SK-N-DZ (cell line): ENCODE measurements at places on chromosomes 3 and 15.
A peak's percentile ranks its signal among the peaks of the same experiment; 100 is the strongest.

DNA sequence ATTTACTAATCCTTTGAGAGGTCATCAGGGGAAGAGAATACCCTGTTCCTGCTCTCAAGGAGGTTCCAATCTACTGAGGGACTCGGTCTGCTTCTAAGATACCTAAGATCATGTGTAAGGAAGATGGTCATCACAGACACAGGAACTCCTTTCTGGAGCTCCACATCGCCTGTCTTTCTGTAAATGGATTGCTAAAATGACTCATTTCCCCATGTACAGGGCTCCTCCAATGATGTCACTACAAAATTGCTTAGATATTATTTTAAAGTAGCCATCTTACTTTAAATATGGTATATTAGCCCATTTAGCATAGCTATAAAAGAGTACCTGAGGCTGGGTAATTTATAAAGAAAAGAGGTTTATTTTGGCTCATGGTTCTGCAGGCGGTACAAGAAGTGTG, 206.1 kb upstream of the PROK2 start:
- no peak for DNase-seq

DNA sequence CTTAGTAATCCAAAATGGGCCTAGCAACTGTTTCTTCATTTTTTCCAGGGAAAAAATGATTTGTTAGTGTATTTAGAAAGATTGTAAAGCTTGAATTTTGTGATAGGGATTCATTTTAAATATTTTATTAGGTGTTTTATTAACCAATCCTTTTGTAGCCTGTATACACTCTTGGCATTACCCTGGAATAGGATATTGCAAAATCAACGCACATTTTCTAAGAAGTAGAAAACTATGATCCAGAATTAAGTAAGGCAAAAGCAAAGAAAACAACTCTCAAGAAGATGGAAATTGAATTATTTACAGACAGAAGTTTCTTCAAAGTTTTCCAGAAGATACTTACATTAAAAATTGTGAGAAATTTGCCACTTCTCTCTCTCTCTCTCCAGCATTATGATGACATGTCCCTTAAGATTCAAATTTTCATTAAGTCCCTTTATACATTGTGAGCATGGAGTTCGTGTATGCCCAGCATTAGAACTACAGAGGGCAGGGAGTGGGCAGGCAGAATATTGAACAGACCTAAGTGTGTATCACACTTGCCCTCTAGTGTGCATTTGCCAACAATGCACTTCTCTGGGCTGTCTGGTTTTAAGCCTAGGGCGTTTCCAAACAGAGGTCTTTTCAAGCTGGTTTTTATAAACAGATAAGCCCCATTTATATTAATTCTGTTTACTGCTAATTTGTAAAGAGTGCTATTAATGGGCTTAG, 28.5 kb upstream of the CMSS1 start:
- peak; percentile 28 for DNase-seq

DNA sequence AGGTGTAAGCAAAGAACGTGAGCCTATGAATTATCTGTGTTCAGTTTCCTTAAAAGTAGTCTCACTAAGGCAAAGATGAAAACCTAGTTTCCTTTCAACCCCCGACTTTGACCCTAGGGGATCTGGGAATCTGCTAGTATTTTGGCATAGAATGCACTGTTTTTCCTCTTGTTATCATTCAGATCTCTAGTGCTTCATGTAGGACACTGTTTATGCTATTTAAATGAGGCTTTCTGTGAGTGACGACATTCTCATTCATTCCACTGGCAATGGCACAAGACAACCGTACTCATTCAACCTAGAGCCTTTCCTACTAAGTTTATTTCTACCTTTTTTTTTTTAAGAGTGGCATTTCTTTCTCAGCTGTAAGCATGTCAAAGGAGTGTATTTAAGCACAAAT, 67.0 kb downstream of the CHAC1 start:
- DNase-seq: no peak

DNA sequence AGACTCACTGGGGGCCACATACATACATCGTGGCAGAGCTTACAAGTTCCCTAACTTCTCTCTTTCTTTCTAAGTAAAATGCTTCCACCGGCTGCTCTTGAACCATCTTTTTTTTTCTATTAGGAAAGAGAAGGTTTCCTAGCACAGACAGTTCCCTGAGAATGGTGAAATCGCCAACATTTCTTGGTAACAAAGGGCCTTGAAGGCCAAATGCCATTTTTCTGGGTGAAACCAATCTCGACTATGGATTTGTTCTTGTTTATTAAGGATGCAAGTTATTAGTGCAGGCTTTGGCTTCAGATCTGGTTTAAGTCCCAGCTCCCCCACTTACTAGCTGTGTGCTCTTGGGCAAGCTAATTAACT, 3.0 kb downstream of the LMCD1 start:
- no peak for DNase-seq

DNA sequence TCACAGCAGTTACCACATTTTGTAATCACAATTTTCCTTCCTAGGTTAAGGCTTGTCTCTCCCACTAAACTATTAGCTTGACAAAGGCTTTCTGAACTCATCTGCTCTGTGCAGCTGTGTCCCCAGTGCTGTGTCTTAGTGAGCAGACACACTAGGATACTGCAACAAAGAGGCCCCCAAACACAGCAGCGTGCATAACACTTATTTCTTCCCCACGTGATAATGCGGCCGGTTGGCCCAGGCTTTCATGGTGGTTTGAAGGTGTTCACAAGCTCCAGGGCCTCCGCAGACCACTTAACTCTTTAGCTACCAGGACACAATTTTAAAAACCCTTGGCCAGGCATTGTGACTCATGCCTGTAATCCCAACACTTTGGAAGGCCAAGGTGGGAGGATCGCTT, 2.2 kb upstream of the HDAC11 start:
- peak; percentile 47 for DNase-seq

DNA sequence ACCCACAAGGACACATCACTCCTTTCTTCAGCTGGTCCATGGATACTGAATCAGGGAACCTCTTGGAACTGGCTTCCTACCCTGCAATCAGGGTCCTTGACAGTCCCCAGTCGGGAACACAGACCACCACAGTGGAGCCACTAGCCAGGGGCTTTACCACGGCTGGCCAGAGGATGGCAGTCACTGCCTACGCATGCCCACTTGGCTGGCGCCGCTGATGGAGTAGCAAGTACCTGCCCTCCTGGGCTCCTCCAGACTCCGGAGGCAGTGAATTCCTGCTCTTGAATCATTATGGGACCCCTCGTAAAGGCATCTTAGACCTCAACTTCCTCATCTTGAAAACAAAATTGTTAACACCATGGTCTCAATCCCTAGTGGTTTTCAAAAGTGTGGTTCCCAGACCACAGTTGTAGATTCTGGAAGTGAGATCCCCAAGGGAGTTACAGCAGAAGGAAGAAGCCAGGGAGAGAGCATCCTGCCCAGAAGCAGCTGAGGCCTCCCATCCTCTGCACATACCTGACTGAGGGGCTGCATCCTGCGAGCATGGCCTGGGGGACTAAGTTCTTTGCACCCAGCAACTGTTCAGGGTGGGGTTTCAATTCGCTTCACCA, 9.1 kb upstream of the SKIC8 start:
- DNase-seq: peak; percentile 80

GRCh38 chr3:172145031-172145686, 105.8 kb downstream of the FNDC3B start:
- no peak for DNase-seq

DNA sequence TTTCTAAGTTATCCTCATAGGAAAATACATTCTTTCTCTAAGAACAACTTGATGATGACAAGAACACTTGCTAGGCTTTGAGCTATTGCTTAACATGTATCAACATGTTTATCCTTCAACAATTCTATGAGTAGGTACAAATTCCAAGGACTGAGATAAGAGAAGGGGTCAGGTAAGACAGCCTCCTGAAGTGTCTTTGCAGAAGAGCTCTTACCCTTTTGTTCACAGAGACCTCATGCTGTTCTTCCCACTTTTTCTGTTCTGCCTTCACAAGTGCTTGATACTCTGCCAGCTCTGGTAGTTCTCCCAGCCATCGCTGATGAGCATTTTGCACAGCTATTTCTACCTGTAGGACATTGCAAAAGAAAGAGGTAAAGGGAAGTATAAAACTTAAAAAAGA, 50.9 kb downstream of the CEP152 start:
- DNase-seq: no peak

GRCh38 chr3:141802316-141803077, 39.3 kb downstream of the GRK7 start:
- DNase-seq: no peak

- DNase-seq: no peak
These were observed 228.2 kb upstream of the ZPLD1 start for GRCh38 chr3:102206511-102207031.

GRCh38 chr3:101827211-101828174, 21.8 kb upstream of the NFKBIZ start:
- no peak for DNase-seq

DNA sequence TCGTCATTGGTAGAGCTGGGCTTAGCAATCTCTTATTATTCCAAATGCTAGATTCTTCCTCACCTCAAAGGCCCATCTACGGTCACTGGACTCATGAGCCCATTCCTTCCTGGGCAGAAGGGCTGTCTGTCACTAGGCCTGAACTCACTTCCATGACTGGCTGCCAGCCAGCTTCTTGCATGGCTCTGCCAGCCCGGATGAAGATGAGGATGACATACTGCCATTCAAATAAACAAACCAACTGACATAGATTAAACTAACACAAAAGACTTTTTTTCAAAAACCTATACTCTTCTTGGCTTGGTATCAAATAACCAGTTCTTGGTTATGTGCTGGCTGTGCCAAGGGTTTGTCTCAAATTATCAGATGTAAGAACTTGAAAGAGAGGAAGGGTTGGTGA, 23.8 kb downstream of the ISL2 start:
- DNase-seq: no peak

DNA sequence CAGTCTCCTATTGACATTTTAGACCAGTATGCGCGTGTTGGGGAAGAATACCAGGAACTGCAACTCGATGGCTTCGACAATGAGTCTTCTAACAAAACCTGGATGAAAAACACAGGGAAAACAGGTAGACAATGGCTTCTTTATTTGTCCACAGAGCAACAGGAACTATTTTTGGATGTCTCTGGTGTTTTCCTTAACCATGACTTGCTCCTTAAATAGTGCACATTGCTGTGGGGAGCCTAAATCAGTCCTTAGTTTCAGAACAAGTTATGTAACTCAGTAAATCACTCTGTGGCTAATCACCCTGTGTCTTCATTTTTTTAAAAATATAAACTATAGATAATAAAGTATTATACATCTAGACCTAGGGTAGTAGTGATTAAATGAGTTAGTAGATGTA, 383.7 kb downstream of the FEZF2 start:
- no peak for DNase-seq

DNA sequence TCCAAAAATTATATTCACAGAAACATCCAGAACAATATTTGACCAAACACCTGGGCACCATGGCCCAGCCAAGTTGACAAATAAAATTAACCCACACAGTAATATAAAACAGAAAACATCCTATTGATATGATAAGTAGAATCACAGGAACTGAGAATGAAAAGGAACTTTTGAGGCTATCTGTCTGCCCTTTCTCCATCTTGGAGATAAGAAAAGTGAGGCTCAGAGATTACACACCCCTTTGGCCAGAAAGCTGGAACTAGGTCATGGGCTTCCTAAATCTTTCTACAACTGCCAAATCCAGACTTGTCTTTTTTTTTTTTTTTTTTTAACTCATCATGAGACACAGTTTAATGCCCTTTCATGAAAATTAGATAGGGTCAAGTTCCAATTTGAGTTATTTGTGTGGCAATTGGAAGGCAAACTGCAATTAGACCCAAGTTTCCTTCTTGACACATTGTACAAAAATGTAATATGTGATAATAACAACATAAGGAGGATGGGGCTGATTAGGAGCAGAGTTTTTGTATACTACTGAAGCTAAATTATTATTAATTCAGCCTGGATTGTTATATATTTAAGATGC, 137.2 kb downstream of the RPL22L1 start:
- DNase-seq: no peak

- DNase-seq: peak; percentile 7
These were observed 120.0 kb upstream of the CTDSPL start for GRCh38 chr3:37741644-37742043.

DNA sequence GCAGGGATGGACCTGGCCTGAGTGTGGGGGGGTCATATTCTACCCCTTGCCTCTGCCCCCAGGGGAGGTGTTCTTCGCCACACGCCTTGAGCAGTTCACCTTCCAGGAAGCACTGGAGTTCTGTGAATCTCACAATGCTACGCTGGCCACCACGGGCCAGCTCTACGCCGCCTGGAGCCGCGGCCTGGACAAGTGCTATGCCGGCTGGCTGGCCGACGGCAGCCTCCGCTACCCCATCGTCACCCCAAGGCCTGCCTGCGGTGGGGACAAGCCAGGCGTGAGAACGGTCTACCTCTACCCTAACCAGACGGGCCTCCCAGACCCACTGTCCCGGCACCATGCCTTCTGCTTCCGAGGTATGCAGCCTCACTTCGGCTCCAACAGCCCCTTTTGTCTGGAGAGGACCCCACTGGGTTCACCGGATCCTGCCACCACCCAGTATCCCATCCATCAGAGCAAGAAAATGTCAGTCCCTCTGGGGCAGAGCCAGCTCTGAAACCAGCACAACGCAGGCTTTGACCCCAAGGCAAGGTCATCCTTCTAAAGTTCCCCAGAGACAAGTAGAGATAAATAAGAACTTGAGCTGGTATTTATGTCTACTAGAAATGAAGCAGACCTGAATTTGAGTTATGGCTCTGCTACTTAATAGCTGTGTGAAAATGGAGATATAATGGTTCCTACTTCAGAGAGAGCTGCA, 45.8 kb downstream of the HAPLN3 start:
- DNase-seq: peak; percentile 29

- DNase-seq: no peak
These were observed 151.2 kb downstream of the MYRIP start for GRCh38 chr3:39960515-39961191.

DNA sequence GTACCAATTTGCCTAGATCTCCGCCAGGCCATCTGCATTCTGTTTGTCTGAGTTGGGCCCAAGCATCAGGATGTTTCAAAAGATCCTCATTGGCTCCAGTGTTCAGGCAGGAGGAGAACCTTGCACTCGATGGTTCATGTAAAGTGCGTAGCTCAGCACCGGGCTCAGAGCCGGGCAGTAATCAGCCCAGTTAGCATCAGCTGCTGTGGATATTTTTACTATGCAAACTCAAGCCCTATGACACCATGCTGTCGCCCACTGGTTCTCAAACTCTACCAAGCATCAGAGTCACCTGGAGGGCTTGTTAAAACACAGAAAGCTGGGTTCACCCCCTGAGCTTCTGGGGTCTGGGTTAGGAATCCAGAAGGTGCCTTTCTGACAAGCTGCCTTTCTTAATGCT, 310.8 kb downstream of the SHQ1 start:
- no peak for DNase-seq

GRCh38 chr3:185595526-185595925, 9.4 kb downstream of the SENP2 start:
- no peak for DNase-seq
